Stimulated activated CD8-positive, alpha-beta memory T cell treated with anti-CD3 and anti-CD28 coated beads, Interleukin-15, amount 100 ng/mL, for 48 hours (primary cell): ENCODE measurements at places on chromosomes 3 and 15.

DNA sequence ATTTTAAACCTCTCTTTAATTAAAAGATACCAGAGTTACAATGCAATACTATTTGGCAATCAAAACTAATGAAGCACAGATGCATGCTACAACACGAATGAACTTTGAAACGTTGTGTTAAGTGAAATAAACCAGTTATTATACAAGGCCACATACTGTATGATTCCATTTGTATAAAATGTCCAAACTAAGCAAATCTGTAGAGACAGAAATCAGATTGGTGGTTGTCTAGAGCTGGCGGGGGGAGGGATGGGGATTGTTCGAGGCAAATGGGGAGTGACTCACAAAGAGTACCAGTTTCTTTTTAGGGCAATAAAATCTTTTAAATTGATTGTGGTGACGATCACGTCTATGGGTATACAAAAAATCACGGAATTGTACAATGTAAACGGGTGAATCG, 677.0 kb downstream of the NTRK3 start:
- no peak for DNase-seq

- no peak for DNase-seq
These were observed 613.8 kb downstream of the DIPK2A start for GRCh38 chr3:144585408-144585807.

- DNase-seq, result no peak
These were observed 6.1 kb downstream of the ZIC1 start for GRCh38 chr3:147415286-147415685.

DNA sequence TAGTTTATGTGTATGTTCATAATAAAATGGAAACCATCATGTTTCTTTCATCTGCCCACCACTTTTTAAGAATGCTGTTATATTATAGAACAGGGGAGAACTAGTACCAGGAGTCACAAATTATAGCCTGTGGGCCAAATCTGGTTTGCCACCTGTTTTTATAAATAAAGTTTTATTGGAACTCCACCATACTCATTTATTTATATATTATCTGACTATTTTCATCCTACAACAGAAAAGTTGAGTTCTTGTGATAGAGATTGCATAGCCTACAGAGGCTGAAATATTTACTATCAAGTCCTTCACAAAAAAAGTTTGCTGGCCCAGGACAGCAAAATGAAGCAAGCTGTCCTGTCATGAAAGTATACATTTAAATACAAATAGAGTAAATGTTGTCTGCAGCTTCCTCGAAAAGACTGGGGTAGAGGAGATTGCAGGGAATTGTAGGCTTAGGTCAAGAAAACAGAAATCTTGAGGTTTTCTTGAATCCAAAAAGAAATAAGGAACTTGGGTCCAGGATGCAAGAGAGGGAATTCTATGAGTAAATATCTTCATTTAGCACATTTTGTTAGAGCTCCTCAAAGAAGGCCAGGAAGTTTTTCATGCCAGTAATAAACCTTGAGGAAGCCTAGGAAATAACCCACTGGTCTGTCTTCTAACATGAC, 41.1 kb downstream of the FILIP1L start:
- DNase-seq, result no peak

- DNase-seq, result no peak
These were observed 49.4 kb upstream of the TNFAIP8L3 start for GRCh38 chr15:51144021-51144532.

- DNase-seq, result no peak
These were observed 168.3 kb downstream of the ATP10A start for GRCh38 chr15:25694823-25695312.

- DNase-seq, result no peak
These were observed 33.5 kb upstream of the TRAK1 start for GRCh38 chr3:42057561-42058211.
